Activated CD8-positive, alpha-beta T cell treated with anti-CD3 and anti-CD28 coated beads, Interleukin-2, amount 10 ng/mL, durations not matched to agents 7 days and 5 days (primary cell): ENCODE measurements at places on chromosomes 6 and 20. TPM values are rescaled to one million over a fixed set of nuclear protein-coding genes. Genes with fewer than 3 reads are reported as not detected.

DNA sequence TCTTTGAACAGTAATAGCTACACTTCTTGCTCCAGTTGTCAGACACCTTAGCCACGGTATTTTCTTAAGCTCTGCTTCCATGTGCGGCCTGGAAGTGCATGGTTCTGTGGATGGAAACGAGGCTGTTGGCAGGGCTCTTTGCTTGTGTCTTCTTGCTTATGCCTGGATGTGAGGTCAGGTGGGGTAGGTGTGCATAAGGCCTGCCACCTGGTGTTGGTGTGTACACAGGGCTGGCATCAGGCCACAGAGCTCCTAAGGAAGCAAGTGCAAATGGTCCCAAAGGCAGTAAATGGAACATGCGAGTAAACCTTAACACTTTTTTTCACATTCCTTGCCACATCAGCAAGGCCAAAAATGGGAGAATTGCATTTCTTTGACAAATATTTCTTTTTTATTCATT is 158.1 kb upstream of the GMDS start:
- DNase-seq = no peak

DNA sequence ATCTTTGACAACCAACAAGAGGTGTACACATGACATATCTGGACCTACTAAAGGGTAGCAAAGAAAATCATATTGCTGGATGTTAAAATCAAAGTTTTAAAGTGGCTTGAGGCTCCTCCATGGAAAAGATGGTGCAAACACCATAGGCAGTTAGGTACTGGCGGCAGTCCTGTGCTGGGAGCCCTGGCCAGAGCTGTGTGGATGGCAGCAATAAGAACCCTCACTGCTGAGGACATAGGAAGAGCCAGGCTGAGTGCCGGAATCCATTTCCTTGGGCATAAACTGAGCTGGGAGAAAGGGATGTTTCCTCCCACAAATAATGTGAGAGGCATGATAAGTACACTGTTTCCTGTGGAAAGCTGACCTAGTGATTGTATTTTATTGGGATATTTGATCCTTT is 89.9 kb downstream of the ARID1B start:
- DNase-seq = no peak

Gene ME1
- 0.08 TPM for total RNA-seq

Gene UBD
- not detected for total RNA-seq

Gene RFX6
- not detected for total RNA-seq

DNA sequence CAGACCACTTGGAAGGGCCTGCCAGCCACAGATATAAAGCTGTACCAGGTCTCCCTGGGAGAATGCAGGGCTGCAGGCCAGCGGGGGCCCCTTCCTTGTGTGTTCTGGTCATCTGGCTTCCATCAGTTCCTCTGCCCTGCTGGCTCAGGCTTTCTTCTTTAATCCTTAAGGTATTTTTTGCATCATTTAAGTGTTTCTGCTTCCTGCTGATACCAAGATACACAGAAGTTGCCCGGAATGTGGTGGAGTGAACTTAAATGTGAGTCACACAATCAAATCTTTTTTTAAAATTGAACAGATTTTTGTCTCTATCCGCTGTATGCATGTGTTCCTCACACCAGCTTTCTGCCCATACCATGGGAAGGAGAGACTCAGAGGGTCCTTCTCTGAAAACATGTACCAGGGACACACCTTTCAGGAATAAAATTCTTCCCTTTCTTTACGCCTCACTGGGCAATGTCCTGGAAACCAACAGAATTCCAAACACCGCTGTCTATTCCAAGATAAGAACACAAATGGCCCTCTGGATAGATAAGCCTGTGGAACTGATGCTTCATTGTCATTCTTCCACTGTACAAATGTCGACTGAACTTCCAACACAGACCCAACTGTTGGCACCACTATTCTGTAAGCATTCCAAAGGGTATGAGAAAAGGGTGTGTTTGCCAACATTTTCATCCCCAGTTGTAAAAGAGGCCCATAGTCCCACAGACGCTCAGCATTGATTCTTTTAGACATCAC is 206.2 kb upstream of the MYLIP start:
- no peak for DNase-seq

- DNase-seq = no peak
Observed at GRCh38 chr6:35183281-35183680, 30.5 kb upstream of the SCUBE3 start.

Gene HLA-F
- 181 TPM for total RNA-seq

GRCh38 chr6:11631008-11631407 is 93.5 kb downstream of the TMEM170B start:
- DNase-seq = no peak

GRCh38 chr6:149984773-149985172 is 21.0 kb downstream of the ULBP1 start:
- DNase-seq = no peak

GRCh38 chr6:7200598-7201443 is 93.1 kb downstream of the RREB1 start:
- DNase-seq = no peak

Gene ETV7
- total RNA-seq = 3.5 TPM

- DNase-seq = no peak
Observed at GRCh38 chr20:50694379-50695134, 3.2 kb upstream of the RIPOR3 start.

Gene LY6G5C
- total RNA-seq = 5.5 TPM

Gene METTL24
- not detected for total RNA-seq

GRCh38 chr6:166484863-166485262 is 101.6 kb downstream of the RAMACL start:
- no peak for DNase-seq

Gene HSF2
- total RNA-seq = 17.6 TPM

DNA sequence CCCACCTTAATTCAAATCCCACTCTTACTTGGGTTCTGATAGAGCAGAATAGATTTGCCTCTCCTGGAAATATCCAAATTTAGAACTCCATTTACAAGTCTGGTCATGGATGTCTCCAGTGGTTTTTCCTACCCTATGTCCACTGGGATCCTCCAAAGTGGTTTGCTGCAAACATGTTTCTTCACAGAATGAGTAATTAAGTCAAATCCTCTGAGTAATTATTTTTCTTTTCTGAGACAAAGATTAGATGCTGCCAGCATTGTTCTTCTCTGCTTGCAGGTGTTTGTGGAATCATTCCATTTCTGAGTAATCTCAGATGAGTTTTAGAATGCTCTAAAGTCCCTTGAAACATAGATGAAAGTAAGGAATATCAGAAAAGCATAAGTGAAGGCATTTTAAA is 21.9 kb downstream of the DTD1 start:
- DNase-seq = no peak
